Endodermal cell (in vitro differentiated cells): ENCODE measurements at places on chromosomes 7 and 10.
A peak's percentile ranks its signal among the peaks of the same experiment; 100 is the strongest.

DNA sequence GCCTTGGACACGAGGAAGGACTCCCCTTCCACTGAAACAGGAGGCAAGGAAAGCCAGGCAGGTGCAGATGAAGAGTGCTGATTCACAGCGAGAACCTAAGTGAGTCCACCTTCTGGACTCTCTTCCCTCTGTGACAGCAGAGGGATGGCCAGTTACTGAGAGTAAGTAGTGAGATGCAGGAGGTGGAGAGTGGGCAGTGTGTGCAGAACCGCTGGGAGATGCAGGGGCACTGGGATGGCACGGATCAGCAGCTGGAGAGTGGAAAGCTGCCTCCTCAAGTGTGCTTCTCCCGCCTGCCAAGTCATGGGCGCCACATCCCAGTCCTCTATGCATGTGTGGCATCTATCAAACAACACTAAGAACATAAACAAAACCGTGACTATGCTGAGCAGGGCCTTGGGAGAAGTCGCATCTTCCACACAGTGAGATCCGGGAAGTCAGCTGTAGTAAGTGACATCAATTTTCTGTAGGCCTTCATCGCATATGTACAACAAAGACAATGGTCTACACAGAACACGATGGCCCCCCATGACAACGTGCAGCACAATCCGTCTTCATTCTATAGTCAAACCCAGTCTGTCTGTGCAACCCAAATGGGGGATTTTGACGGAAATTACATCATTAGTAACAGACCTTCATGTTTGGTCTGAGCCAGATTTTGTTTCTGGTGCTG, 217.4 kb upstream of the KLF14 start:
- DNase-seq: no peak

- peak; percentile 70 for DNase-seq
These were observed 437.0 kb downstream of the SUGCT start for GRCh38 chr7:40571796-40572195.

DNA sequence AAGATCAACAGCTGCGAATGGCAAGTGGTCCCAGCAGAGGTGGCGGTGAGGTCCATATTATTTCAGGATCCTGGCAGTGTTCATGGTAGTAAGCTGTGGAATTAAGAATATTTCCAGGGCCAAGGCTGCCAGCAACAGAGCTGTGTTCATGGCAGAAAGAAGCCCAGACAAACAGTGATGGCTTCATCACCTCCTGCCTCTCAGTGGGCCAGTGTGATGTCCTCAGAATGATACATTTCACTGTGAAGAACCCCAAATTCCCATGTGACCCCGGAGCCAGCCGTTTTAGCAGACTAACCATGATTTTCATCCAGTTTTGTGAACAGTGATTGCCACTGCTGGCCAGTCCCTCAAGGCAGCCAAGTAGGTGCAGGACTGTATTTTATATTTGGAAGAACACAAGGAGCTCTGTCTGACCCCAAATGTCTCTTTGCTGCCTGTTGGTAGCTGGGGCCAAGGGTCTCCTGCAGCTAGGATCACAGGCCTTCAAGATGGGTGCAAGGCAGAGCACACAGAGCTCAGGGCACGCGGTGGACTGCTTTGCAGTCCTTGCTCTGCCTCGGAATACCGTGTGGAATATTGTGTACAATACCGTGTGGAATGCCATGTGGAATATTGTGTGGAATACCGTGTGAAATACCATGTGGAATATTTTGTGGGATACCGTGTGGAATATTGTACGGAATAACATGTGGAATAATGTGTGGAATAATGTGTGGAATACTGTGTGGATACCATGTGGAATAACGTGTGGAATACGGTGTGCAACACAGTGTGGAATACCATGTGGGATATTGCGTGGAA, 132.3 kb upstream of the CHST15 start:
- peak; percentile 14 for DNase-seq

GRCh38 chr10:106661767-106662140, 502.8 kb downstream of the SORCS1 start:
- DNase-seq: no peak
